ENCODE measurements at places on chromosomes 4 and X.

DNA sequence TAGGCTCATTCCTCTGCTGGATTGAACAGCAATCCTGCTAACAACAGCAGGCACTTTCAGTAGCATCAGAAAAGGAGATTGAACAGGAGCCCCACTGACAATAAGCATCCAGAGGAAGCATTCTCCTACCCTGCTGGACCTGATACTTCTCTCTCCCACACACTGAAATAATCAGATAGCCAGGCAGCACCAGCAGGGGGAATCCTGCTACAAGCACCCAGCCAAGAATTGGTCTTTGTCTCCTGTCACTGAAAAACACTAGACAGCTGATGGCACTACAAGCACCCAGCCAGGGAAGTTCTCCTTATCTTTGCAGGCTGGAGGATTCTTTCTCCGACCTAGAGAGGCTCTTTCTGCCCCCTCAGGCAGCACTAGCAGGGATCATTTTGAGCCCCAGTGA, 444.3 kb upstream of the GRIA3 start:
- no peak for DNase-seq

GRCh38 chrX:153184787-153185186, 5.7 kb downstream of the MAGEA1 start:
- DNase-seq = no peak

DNA sequence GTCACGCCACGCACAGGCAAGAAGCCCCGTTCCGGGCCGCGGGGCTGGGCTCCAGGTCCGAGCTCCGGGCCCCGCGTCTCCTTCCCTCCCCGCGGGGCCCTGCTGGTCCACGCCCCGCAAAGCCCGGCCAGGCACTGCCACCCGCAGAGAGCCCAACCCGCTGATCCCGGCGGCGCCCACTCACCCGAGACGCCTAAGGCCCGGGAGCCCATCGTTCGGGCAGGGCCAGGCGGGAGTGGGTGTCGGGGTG, 870 bp downstream of the PDZD4 start:
- no peak for DNase-seq

- DNase-seq = no peak
These were observed 20.4 kb upstream of the FBXW7 start for GRCh38 chr4:152556283-152556682.

DNA sequence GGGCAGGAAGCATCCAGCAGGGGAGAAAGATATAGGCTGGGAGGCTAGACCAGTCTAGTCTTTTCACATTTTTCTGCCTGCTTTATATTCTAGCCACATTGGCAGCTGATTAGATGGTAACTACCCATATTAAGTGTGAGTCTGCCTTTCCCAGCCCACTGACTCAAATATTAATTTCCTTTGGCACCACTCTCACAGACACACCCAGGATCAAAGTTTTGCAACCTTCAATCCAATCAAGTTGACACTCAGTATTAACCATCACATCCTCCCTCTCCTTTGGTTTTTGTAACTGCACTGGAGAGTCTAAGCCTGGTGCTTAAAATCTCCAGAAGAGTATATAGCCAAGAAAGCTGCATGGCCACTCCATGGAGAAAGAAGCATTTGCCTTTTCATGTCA, 560.4 kb downstream of the GRXCR1 start:
- DNase-seq = no peak

DNA sequence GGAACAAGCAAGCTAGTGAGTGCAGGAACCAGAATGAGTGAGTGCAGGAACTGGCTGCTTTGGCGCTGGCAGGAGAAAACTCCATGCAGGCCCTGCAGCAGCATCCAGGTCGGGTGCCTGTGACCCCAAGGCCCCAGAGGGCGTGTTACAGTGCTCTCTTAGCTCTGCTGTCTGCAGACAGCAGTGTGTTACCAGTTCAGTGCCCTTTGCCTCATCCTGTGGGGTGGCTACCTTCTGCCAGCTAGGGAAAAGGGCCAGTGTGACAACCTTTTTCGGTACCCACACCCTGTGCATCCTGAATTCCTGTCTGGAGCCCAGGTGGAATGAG, 202.3 kb upstream of the SMIM31 start:
- no peak for DNase-seq

DNA sequence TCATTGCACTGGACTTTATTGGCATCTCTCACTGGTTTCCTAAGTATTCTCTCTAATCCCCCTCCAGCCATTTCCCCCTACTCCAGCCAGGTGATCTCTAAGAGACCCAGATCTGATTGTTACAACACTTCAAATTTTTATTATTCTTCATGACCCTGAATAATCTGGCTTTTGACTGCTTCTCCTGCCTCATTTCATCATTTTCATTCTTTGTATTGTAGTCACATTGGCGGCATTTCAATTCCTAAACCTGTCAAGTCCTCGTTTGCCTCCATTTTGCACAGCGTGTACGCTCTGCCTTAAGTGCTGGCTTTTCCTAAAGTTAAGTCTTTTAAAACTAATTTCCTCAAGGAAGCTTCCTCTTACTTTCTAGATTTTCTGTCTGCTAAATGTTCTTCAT, 31.6 kb downstream of the UBE2K start:
- no peak for DNase-seq

GRCh38 chrX:81414630-81415029, 212.7 kb downstream of the SH3BGRL start:
- DNase-seq = no peak

DNA sequence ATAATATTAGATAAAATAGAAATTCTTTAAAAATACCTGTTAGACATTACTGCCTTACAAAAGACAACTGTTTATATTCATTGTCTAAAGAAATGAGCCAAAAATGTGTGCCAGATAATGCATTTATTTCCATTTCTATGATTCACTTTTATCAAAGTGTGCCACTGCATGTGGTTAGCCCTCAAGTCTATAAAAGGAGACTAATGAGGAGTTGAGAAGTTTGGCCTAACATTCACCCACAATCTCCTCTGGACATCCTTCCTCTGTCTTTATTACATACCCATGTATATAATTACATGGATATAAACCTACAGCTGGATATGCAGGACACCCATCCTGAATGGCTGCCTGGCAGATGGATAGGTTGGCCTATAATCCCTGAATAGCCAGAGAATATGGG, 42.6 kb upstream of the PDE5A start:
- DNase-seq = no peak

- no peak for DNase-seq
These were observed 16.5 kb upstream of the SLC25A43 start for GRCh38 chrX:119382606-119383005.

DNA sequence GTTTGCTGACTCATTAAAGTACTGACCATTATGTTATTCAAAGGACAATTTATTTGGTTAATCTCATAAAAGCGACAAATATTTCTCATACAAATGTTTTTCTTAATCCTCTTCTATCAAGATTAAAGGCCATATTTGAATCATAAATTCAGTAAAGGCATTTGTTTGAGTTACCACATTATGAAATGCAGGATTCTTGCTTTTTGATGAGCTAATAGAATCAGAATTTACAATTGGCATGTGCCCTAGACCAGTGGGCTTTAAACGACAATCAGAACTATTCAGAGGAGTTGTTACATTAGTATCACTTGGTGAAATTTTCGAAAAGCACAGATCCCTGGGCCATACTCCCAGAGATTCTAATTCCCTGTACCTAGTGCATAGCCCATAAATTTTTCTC, 55.3 kb downstream of the KLHL4 start:
- no peak for DNase-seq

DNA sequence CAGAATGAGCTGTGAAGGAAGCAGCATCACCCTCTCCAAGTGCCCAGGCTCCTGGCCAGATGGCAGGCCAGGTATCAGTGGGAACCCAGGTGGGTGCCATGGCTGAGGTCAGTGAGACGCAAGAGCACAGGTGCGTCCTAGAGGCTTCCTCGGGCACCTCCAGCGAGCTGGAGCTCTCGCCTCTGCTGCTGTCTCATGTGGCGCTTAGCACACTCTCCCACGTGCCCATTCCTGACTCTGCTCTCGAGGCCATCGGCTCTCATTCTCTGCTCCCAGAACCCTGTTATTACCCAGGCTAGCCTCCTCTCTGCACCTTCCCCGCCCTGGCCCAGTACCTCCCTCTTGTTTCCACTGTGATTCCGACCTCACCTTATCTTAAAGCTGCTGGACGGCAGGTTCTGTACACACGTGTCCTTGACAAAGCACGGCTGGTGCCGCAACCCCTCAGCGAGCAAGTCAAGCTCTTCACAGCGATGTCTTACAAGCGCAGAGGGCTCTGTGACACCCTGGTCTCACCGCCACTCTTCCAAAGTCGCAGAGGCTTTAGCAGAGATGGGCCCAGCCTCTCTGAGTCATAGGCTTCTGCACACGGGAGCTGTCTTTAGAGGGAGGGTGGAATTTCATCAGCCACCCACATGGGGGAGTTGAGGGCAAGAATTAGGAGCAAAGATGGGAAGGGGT, 15.4 kb upstream of the MSANTD1 start:
- DNase-seq = no peak

GRCh38 chr4:855880-856224, 29.9 kb upstream of the CPLX1 start:
- DNase-seq = no peak

DNA sequence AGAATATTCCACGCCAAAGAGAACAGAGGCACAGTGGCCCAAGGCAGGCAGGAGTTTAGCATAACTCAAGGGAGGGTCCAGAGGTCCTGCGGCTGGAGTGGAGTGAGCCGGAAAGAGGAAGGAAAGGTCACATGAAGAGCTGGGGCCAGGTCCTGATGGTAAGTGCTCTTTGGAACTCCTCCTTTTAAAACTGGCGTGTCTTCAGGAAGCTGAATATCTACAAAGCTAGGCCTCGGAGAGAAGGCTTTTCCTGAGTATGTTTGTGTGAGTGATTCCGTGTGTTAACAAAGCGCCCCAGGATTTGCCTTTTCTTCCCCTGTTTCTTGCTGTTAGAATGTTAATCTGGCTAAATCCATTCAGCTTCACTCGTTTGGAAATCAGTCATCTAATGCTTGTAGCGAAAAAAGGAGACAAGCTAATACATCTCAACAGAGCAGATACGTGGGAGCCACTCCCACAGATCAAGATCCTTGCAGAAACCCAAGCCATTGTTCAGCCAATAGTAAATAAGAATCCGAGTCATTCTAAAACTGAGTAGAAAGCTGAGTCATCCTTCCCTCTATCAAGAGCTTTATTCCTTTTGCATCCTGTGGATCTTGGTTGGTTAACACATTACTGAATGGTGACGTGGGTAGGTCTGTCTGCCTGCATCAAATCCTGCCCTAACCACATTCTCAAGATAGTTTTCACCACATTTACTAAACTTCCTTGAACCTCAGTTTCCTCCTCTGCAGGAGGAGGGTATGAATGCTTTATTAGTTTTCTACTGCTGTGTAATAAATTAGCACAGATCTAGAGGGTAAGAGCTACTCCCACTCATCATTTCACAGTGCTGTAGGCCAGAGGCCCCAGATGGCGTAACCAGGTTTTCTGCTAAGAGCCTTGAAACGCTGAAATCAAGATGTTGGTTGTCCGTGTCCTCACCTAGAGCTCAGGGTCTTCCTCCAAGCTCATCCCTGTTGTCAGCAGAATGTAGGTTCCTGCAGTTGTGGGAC, 43.2 kb upstream of the RBM47 start:
- no peak for DNase-seq

GRCh38 chr4:122755675-122756074, 23.2 kb downstream of the BBS12 start:
- DNase-seq = no peak

DNA sequence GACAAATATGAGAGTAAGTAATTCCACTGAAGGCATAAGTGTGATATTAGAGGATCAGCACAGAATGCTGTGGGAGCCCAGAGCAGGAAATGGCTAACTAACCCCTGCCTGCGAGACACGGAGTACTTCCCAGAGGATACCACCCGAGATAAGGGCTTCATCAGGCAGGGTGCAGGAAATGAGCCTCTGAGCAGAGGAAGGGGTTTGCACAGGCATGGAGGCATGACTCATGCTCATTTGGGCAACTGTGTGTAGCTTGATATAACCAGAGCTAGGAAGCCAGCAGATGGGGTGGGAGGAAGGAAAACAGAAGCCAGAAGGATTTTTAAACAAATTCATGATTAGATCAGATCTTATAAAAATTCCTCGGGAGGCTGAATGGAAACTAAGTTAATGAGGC, 70.0 kb upstream of the TSPAN5 start:
- no peak for DNase-seq

- DNase-seq = no peak
These were observed 8.2 kb upstream of the CNOT6L start for GRCh38 chr4:77827343-77827742.

- no peak for DNase-seq
These were observed 857.0 kb upstream of the LCORL start for GRCh38 chr4:18878561-18878960.

GRCh38 chr4:94516999-94517398, 65.3 kb downstream of the PDLIM5 start:
- no peak for DNase-seq
